ENCODE measurements at places on chromosomes 7 and 10.

- DNase-seq, result no peak
These were observed 21.9 kb downstream of the EIF3B start for GRCh38 chr7:2376351-2377154.

- no peak for DNase-seq
These were observed 20.5 kb upstream of the PPP1R3C start for GRCh38 chr10:91653219-91653870.

DNA sequence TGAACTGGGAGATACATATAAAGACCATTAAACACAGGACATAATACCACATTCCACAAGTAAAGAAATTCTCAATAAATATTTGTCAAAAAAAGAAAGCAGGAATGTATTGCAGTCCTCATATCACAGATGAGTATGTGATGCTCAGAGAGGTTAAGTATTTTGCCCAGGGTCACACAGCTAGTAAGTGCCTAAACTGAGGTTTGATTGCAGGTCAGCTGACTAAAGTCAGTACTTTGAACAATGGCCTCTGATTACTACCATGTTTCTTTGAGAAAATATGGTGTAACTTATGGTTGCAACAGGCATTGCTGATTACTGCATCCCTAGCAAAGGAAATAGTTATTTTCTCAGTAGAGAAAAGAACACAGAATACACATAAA, 267.1 kb downstream of the ELMO1 start:
- no peak for DNase-seq

- DNase-seq, result no peak
These were observed 143.0 kb upstream of the HPS1 start for GRCh38 chr10:98589691-98590090.

- DNase-seq, result no peak
These were observed 38.2 kb downstream of the NRBF2 start for GRCh38 chr10:63171255-63171855.

DNA sequence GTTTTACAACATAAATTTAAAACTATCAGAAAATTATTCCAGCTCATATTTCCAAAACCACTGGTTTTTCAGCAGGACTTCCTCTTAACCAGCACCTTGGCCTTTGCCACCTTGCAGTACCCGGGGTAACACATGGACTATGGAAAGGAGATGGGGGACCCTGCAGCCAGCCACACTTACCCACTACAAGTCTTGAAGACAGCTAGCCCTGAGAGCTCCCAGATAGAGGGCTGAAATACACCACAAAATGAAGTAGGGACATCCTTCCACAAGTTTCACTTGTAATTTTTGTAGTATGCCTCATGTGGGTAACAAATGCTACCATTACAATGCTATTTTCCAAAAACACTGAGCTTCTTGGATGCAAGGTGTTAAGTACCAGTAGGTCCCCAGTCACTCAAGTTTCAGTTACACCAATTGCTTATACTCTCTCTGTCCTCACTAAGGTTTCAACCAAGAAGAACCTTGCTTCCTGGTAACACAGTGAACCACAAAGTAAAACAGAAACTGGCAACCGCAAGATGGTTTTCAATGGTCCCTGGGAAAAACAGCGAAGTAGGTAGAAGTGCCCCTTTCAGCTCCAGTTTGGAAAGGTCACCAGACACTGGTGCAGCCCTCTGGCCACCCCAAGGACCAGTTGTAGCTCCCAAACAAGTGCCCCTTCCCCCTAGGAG, 110.9 kb downstream of the SGMS1 start:
- DNase-seq, result no peak

GRCh38 chr7:157791261-157791660, 454.5 kb downstream of the DNAJB6 start:
- no peak for DNase-seq

DNA sequence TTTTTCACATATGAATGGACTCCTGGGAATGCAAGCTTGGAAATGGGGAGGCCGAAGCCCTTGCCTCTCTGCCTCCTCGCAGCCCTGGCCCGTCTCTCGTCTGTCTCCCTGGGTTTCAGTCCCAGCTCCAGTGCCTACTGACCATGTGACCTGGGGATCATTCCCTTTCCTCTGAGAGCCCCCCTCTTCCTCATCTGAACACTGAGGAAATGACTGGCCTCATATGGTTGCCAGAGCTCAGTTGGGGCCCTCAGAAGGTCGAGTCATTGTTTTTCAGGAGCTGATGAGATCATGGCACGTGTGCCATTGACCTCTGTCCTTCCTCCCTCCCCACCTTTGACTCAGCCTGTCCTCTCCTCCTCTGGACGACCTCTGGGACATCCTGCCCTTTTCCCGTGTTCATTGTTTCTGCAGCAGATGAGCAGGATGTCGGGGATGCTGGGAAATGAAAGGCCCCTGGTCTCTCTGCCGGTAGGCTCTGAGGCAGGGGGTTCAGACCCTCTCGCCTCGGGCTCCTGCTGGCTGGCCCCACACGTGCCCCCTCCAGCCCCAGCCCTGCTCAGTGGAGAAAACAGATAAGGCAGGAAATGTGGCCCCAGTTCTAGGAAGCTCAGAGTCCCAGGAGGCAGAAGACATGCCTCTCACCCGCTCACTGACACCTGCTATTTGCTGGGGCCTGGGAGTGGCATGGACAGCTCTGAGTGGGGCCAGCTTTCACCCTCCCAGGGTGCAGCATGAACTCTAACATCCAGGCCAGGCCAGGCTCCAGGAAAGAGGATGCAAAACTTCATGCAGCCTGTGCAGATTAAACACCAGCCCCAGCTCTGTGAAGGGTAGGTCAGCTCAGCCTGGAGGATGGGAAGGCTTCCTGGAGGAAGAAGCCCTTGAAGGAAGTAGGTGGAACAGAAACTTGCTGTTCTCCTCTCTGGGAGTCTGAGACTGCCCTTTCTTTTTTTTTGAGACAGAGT, 8.3 kb upstream of the PPP1R35 start:
- no peak for DNase-seq

- no peak for DNase-seq
These were observed 3.2 kb downstream of the BEND7 start for GRCh38 chr10:13525663-13526062.

- DNase-seq, result no peak
These were observed 50.0 kb downstream of the ESYT2 start for GRCh38 chr7:158779061-158780000.

DNA sequence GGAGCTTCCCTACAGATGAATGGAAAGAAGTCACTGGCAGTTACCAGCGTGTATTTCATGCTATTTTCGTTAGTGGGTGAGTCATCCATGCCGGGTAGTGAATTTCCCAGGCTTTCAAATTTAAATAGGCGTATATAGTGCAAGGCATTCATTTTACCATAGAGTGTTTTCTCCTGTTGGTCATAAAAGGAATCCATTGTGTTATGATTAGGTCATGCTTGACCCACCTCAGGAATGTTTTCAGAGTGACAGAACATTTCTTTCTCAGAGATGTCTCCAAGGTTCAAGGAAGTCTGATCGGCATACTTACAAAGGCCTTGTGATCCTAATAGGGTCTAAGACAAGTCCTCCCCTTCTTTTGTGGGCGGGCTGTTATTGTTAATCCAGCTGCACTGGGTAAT, 110.7 kb downstream of the AKR1D1 start:
- DNase-seq, result no peak

- no peak for DNase-seq
These were observed 152.2 kb downstream of the TMEM178B start for GRCh38 chr7:141225916-141226618.

DNA sequence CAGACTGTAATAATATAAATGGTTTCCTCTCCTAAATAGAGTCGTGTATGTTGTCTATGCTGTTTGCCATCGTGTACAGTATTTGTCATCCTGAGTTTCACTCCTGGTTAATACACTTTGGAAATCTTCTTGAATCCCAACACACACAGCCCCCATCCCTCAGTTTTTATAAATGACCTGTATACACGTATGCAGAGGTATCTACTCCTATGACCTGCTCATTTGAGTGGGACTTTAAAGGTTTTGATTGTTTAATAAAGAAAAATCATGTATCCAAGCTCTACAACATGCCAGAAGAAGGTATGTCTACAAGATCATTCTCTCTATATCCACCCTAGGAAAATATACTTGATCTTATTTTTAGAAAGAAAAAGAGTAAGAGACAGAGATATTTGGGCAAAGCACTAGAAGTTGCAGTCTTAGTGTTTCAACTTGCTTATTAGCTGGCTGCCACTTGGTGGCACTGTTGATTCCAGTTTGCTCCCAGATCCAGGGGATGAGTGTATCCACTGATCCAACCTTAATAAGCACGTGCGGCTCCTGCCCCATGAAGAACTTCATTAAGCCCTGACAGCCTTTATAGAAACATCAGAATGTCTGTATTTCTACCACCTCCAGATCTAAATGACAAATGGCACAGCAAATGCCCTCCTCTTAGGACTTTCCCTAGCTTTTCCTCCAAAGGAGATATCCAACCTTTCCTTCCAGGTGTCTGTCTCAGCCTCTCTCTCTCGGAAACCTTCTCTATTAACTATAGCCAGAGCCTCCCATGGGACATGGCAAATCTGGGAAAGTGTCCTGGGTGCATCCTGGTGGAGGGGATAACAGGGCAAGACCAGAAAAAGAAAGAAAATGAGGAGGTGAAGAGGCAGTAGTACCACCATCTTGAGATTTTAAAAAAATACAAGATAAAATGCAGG, 181.6 kb upstream of the NEBL start:
- DNase-seq, result peak; percentile 49

DNA sequence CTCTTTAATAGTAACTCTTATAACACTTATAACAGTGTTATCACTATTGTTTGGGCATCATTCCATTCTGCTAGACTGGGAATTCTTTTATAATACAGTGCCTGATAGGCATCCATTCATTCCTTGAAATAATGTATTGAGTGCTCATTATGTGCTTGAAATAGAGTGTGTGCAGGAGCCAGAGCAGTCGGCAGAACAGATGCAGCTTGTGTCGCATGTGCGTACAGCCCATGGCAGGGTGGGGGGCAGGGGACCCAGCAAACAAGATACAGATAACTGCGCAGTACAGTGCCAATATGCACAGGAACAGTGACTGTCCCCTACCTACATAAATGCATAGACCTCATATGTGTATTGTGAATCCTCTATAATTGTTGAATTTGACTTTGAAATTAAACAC, 99.3 kb downstream of the KAT6B start:
- no peak for DNase-seq

GRCh38 chr7:45193828-45194227, 36.2 kb downstream of the RAMP3 start:
- DNase-seq, result no peak

GRCh38 chr10:88270061-88270808, 312.9 kb downstream of the RNLS start:
- DNase-seq, result no peak

DNA sequence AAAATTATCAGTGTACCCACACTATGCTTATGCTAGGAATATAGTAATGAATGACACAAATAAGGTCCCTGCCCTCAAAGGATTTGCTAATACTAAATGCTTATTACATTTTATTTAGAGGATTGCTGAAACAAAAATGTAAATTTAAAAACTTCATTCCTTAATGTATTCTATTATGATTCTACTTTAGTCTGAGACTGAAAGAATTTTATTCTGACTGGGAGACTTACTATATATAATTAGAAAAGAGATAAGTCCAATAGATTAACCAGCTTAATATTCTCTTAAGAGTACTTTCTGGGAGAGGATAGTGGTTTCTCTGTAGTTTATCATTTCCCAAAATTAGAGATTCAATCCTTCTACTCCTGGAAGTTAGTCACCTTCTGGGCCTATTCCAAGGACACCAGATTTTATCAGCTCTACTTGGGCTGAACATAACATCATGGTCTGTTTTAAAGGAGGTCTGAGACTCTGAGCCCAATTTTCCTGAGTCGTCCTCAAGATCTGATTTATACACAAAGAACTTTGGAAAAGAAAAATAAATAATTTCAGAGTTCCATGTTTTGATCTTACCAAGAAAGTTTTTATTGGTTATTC, 41.1 kb downstream of the ASZ1 start:
- no peak for DNase-seq

GRCh38 chr10:92655426-92655825, 34.3 kb upstream of the HHEX start:
- DNase-seq, result no peak

GRCh38 chr10:14748441-14748840, 26.3 kb downstream of the FAM107B start:
- DNase-seq, result no peak

GRCh38 chr7:19215412-19215811, 70.2 kb upstream of the FERD3L start:
- no peak for DNase-seq

DNA sequence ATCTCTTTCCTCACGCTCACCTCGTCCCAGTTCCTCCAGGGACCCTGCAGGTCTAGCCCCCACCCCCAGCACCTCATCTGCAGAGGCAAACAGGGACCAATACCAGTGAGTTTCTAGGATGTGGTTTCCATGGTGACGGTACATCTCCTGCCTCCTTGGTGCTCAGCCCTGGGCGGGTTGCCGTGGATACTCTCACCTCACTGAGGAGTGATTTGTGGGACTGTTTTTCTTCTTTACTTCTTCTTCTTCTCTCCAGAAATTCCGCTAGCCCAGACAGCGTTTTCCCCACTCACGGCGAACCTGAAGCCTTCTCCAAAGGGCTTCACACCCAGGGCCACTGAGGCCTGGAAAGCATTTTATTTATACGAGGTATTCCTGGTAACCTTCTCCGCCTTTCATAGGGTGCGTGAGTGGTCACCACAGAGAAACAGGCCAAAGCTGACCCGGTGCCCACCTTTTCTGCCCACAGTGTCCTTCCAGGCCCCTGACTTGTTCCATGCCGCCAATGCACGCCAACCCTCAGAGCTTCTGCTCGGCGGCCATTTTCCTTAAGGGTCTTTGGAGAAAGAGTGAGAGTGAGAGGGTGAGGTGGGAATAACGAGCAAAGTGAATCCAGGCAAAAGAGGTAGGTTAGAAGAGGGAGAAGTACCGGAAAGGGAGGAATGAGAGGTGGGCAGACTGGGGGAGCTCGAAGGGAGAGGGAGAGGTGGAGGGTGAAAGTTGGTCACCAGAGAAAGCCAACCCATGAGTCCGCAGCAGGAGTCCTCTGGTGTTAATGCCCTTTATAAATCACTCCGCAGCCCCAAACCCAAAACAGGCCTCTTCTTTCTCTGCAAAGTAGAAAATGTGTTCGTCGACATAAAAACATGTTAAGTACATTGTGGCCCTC, 15.5 kb downstream of the FAM241B start:
- DNase-seq, result no peak

DNA sequence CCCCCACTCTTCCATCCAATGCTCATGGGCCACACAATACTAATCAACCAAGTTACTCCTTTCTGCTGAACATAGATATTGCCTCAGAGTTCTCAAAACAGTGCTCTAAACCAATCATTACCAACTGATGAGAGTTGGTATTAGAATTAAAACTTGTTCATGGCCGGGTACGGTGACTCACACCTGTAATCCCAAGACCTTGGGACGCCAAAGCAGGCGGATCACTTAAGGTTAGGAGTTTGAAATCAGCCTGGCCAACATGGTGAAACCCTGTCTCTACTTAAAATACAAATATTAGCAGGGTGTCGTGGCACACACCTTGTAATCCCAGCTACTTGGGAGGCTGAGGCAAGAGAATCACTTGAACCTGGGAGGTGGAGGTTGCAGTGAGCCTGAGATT, 8.2 kb downstream of the TM9SF3 start:
- no peak for DNase-seq

DNA sequence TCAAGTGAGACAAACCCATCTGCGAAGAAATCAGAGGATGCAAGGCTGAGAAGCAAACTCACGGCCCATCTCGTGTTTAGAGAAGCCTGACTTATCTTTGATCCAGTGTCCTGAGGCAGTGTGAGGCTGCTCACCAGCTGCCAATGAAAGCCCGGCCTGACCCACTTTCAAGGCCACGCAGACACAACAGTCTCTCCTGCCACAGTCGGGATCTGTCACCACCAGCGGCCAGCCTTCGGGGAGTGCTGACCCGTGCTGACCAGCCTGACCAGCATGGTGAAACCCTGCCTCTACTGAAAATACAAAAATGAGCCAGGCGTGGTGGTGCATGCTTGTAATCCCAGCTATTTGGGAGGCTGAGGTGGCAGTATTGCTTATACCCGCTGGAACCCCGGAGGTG, 7.4 kb upstream of the DNAJB6 start:
- DNase-seq, result no peak

Measured in COR-L47 (cell line).